SK-N-DZ (cell line): ENCODE measurements at places on chromosomes 2 and 18.

DNA sequence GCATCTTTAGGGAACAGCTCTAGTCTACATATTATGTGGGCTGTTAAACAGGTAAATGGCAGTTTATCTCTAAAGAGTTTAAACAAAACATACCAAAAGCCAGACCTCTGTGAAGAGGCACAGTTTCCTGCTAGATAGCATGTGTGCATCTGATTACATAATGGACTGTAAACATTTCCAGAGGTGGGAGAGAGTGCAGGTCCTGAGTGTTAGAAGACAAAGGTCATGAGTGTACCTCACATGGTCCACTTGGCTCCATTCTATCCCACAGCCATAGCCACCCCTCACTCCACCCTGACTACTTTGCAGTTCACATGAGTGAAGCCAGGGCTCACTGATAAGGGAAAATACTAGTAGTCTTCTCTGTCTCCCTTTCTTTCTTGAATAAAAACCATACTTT is 233.4 kb downstream of the MTX2 start:
- DNase-seq = no peak

DNA sequence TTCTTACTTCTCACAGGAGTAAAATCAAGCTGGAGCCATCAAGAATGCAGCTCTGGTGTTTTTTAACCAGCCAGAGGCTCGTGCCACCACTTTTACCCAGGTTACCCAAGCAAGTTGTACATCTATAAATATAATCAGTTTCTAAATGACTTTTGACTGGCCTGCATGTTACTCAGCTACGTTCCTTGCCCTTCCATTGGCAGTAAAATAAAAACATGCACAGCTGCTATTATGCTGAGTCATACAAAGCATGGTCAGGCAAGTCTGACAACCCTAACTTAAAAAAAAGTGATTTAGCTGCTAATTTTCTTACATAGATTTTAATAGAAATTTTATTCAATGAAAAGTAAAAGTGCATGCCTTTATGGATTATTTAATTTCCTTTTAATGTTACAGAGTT is 111.7 kb upstream of the CSRNP3 start:
- no peak for DNase-seq

GRCh38 chr2:19349911-19350677 is 8.3 kb downstream of the OSR1 start:
- peak; percentile 38 for DNase-seq

- no peak for DNase-seq
Observed at GRCh38 chr18:42620657-42621056, 494.8 kb downstream of the RIT2 start.

DNA sequence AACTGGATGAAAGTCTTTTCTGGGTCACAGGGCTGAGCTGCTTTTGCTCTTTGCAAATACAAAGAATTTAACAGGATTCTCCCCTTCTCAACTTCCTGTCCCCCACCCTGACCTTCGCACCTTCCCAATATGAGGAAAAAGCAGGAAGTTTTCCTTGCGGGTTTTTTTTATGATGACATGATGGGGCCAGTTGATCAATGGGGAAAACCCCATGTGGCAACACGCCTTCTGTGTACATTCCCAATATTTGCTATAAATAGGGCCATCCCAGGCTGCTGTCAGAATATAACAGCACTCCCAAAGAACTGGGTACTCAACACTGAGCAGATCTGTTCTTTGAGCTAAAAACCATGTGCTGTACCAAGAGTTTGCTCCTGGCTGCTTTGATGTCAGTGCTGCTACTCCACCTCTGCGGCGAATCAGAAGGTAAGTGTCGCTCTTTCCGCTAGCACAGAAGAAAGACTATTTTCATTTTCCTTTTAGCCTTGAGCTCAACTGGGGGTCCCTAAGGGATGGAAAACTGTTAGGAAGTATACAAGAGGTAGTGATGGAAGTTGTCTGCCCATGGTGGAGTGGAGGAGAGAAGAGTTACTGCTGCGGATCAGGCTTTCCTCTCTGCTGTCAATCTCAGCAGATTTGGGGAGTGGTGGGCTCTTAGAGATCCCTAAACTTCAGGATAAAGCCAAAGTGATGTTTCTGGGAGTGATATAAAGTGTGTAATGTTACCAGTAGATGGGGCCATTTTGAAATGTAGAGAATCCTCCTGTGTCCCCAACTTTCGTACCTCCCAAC is at the start of gene CCL20:
TSS of gene CCL20 (plus strand) at position 281 of the 792 bp plus-strand sequence. CDS start at position 351, 70 bp downstream.
- DNase-seq = no peak

DNA sequence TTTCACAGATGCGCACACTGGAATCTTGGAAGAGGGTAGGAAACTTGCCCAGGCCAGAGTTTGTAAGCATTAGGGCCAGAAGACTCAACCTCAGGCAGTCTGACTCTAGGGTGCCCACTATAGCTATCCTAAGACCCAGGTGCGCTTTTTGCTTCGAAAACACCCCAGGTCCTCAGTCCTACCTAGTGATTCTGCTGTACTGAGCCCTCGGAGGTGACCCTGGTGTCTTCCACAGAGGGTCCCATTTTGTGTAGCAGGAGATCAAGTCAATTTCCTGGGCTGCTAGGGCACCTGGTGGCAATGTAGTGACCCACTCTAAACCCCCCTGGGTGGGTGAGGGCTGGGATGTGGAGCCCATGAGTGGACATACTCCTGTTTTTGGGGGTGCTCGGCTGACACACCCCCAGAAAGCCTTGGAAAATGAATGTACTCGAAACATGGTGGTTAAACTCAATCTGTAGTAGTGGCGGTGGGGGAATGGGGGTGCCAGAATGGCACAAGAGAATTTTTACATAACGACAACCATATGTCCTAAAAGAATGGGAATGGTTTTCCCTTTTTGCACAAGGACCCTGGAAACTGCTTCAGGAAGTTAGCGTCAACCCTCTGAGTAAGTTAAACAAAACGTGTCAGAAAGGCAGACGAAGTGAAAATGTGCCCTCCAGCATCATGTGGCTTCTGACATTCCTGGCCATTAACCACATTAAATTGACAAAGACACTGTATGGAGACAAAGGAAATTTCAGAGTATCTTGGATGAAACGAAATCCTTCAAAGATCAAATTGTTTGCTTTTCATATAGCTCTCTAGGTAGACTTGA is 218.0 kb upstream of the COPS8 start:
- DNase-seq = no peak
